ENCODE measurements at places on chromosomes 11 and 22.

DNA sequence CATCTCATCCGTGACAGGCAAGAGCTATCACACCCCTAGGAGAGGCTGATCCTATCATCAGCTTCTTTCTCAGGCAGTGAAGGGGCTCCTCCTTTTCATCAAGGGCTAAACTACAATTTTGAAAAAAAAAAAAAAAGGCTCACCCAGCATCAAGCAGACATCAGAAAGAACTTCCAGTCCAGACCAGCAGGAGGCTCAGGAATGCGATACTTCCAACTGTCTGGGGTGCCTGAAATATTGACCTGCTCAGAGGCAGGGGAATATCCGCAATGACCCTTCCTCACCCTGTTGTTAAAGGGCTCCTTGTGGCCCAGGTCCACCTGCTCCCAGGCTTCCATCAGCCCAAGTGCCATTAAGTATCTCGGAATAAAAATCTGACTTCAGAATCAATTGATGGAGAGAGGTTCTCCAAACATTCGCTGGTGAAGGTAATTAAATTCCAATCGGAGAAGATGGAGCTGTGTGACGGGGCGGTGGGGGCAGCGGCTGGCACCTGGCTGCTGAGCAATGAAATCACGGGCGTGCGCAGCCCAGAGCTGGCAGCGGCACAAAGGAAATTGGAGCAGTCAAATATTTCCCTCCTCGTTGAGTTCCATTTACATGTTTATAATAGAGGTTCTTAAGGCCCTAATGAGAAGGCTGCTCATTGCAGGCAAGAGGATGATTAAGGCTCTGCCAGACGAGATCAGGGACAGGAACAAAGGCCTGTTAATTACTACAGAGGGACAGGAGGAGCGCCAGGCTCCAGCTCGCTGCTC lies 69.0 kb upstream of the THY1 start:
- DNase-seq = no peak

GRCh38 chr11:14318581-14318981 lies 40.4 kb downstream of the RRAS2 start:
- no peak for DNase-seq

- DNase-seq = no peak
Observed at GRCh38 chr11:63240098-63240497, 3.3 kb downstream of the SLC22A25 start.

GRCh38 chr11:12529041-12529440 lies 145.2 kb upstream of the TEAD1 start:
- DNase-seq = no peak

GRCh38 chr22:27603800-27604144 lies 197.8 kb downstream of the MN1 start:
- no peak for DNase-seq

- DNase-seq = no peak
Observed at GRCh38 chr22:19643448-19644313, 70.6 kb upstream of the SEPTIN5 start.

DNA sequence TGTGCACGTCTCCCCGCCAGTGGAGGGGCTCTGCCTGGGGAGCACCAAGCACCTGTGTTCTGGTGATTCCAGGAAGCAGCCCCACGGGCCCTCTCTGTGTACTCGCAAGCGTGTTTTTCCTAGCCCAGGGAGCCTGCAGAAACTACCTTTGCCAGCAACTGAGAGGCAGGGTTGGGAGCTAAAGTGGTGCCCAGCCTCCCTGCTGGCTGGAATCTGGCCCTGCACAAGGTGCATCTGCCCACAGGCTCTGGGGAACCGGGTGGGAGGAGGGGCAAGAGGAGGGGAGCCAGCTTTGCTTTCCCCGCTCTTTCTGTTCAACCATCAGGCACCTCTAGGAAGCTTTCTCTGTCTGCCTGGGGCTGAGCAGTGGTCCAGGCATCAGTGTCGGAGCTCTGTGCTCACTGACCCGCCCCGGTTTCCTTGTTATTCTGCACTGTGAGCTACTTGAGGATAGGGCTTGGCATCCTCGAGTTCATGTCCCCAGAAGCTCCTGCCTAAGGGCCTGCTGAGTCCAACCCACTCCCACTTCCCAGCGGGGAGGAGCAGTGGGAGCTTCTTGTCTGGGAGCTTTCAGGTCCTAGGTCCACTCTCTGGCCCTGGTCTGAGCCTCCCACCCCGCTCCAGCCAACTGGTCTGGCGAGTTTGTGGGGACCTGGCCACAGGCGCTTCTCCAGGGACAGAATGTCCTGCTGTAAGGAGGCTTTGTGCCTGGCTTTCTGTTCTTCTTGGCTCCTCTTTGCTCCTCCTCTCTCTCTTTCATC lies 14.9 kb downstream of the DAGLA start:
- no peak for DNase-seq

GRCh38 chr11:130861902-130862860 lies 54.1 kb downstream of the SNX19 start:
- peak; percentile 77 for DNase-seq

DNA sequence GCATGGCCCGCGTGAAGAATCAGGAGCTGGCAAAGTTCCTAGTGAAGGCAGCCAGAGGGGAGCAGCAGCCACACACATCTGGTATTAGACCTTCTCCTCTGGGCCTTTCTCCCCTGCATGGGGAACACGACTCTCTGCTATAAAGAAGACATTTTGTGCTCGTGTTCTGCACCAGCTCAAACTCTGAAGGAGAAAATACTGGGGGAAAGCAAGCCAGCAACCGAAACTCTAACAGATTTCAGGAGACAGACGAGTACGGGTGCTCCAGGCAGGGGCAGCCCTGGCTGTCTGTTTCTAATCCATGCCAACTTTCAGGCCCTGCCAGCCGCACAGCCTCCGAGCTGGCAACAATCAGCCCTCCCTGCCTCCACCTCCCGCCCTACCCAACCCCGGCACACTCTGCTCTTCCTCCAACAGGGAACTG lies 296.3 kb downstream of the BRD1 start:
- DNase-seq = no peak

DNA sequence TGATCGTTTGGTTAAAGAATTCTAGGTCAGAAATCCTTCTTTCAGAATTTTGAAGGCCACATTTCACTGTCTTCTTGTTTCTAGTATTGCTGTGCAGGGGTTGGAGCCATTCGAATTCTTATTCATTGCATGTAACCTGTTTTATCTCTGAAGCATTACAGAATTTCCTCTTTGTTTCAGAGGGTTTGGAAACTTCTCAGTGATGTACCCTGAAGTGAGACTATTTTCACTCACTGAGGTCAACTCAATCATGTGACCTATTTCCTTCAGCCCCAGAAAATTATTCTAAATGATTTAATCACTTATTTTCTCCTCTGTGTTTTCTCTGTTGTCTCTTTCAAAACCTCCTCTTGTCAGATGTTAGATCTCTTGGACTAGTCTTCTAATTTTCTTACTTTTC lies 147.8 kb downstream of the ENTHD1 start:
- DNase-seq = peak; percentile 32

GRCh38 chr11:120805960-120806555 lies 217.8 kb upstream of the TBCEL start:
- DNase-seq = no peak

DNA sequence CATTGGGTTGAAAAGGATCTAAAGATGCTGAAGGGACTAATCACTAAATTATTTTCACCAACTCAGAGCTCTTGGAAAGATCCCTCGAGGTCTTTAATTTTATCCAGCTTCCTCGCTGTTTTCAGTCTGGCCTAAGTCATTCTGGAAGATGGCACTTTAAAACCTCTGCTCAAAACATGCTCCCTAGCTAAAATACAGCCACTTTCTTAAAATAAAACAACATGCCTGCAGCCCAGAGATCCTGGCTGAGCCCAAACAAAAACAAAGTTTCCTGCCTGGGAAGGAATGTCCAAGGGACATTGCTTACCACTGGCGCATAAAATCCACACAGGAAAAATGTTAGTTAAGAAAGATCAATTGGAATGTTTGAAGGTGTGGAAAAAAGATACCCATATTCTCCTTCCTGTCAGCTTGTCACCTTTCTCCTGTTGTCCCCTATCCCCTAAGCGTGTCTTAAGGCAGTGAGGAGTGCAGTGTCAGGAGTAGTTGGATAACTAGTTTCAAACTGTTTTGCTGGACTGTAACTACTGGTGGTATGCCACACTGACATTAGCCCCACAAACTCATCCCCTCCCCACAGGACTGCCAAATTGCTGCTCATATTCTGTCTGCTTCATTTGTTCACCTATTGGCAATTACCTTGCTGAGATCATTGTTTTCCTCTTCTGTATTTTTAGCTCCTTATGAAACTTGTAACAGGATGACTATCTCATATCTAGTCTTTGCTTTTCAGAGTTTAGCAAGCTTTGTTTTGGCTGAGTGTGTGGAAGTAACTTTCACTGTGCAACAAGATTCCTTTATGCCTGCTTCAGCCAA lies 108.3 kb upstream of the SESN3 start:
- peak; percentile 55 for DNase-seq

DNA sequence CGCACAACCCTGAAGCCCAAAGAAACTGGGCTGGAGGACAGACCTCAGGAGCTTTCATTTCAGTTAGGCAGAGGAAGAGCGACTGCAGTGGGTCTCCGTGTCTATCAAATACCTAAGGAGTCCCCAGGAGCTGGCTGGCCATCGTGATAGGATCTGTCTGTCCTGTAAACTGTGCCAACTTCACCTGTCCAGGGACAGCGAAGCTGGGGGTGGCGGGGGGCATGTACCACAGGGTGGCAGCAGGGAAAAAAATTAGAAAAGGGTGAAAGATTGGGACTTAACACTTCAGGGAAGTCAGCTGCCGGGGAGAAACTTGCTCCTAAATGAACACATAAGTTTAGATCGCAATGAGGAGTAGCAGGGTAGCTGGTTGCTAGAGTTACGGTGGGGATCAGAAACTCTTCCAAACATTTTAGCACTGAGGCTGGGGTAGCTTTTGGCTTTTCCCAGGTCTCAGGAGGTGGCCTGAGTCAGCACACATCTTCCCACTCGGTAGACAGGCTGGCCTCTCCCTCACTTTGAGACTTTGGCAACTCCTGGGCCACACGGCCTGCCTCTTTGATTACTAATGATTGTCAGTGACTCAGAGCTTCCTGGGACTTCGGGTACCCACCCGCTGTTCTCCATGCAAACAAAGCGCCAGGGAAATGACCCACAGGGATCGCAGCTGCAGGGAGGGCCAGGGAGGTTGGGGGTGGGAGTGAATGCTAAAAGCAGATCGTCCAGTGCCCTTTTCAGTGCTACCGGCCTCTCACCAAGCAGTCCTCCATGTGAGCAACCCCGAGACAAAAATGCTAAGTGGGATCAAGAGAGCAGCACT lies 2.9 kb upstream of the MTFP1 start:
- no peak for DNase-seq

DNA sequence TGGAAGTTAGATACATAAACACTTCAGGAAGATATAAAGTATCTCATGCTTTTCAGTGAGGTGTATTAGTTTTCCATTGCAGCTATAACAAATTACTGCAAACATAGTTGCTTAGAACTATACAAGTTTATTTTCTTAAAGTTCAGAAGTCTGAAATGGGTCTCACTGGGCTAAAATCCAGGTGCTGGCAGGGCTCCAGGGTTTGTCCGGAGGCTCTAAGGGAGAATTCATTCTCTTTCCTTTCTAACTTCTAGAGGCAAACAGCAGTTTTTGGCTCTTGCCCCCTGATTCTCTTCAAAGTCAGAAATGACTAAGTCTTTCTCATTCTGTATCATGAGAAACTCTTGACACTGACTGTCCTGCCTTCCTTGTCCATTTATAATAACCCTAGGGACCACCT lies 138.8 kb downstream of the AASDHPPT start:
- no peak for DNase-seq

- DNase-seq = no peak
Observed at GRCh38 chr11:2664791-2665525, 34.8 kb downstream of the KCNQ1OT1 start.

- no peak for DNase-seq
Observed at GRCh38 chr11:17472467-17472866, 4.2 kb downstream of the ABCC8 start.

GRCh38 chr11:111765320-111765983 lies 737 bp downstream of the PPP2R1B start:
- no peak for DNase-seq

DNA sequence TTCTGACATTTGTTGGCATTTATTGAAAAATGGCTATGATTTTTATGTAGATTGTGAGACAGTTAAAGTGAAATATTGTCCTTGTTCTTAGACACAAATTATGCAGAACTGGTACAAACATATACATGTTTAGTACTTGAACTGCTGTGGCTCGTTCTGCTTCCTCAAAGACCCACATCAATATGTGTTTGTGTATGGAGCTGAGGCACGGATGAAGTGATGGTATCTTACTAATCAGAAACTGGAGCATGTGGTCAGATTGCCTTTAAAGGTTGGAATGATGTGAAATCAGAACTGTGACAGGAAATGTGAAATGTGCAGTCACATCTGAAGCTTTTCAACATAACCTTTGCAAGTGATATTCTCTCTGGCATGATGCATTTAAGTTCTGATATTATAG lies 130.4 kb downstream of the NAV2 start:
- DNase-seq = no peak

DNA sequence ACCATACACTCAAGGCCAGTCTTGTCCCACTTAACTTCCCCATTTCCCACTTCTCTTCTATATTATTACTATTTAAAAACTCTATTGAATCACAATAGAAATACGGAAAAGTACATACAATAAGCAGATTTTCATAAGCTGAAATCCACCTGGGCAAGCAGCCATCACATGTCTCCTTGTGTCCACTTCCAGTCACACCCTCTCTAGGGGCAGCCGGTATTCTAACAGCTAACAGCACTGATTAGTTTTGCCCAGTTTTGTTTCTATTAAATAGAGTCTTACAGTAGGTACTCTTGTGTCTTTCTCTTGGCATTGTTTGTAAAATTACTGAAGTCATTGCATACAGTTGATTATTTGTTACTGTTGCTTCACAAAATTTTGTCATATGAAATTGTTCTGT lies 37.8 kb downstream of the PPP6R3 start:
- no peak for DNase-seq

- no peak for DNase-seq
Observed at GRCh38 chr22:45667486-45667885, 4.1 kb upstream of the ATXN10 start.

All from GM06990 (cell line).